ENCODE measurements at places on chromosomes 2 and 18.

GRCh38 chr2:57973621-57974186 lies 72.9 kb upstream of the VRK2 start:
- no peak for DNase-seq

DNA sequence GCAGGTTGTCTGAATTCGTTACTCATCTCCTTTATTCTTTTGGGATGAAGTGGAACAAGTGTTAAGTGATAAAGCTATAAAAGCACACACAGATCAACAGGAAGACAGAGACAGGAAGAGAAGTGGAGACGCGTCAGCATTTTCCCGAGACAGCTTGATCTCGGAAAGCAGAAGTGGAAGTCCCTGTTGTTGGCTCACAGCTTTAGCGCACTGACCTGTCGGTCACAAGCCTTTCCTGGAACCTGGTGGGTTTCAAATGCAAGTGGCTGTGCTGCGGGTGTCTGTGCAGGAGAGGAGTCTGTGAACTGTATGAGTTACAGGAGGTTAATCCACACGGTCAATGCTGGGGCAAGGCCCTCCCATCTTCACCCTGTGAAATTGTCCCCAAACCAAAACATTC lies 116.6 kb upstream of the PELI1 start:
- peak; percentile 34 for DNase-seq

GRCh38 chr2:27752551-27753237 lies 18.8 kb upstream of the MRPL33 start:
- DNase-seq, result no peak

- no peak for DNase-seq
Observed at GRCh38 chr2:192957425-192957824, 762.7 kb upstream of the TMEFF2 start.

DNA sequence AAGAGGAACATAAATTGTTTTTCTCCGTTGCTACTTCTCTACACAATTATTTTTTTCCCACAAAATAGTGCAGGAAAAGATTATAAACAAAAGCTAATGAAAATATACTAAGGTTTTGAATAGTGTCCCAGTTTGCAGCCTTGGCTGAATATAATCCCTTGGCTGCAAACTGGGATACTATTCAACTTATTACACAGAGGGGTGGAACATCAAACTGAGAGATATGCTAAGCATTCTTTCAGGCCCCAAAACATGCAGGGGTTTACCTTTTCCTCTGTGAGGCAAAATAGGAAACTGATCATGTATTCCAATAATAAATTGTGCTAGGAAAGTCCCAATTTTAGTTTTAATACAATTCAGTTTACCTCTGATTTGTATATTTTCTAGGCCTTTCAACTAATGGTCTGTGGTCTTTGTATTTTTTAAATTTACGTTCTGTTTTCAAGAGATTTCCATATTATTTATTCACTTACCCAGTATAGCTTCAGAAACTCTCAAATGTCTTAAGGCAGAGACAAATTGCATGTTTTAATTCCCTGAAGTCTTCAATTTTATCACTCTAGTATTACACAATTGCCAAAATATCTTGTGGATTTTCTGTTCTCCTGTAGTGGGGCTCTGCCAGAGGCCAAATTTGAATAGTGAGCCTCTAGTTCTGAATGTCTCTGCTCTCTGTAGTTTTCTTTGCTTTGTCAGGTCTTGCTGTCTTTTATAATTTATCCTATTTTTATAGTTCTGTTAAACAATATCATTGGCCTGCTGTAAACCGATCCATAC lies 63.9 kb downstream of the PPP1R1C start:
- no peak for DNase-seq

DNA sequence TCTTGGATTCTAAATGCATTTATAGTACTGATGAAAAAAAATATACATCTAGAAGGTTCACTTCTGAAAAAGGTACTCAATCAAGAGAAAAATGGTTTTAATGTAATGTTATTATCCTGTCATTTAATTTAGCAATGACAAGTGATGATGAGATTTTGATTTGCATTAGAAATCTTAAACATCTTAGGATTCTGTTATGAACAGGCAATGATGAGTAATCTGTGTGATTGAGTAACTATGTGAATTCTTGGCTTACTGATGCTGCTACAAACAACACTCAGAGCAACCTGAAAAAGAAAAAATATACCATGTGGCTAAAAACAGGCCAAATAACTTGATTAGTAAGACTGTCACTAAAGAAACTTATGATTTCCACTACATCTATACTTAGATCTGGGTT lies 30.1 kb downstream of the RBKS start:
- no peak for DNase-seq

GRCh38 chr2:127145280-127145895 lies 38.4 kb upstream of the BIN1 start:
- DNase-seq, result no peak

GRCh38 chr2:7356909-7357584 lies 439.8 kb downstream of the RNF144A start:
- DNase-seq, result no peak

DNA sequence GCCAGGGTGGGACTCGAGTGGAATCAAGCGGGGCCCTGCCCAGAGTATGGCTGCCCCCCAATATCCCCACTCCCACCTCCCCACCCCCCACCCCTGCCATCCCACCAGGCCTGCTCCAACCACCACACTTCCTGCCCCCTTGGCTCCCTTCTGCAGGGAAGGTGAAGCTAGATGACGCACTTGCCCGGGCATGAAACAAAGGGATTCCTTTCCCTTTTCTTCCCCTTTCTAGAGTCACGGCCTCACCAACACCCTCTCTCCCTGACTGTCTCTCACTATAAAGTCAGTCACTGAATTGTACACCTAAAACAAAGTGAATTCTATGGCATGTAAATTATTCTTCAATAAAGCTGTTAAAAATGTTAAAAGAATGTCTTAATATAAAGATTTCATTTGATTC lies 16.0 kb downstream of the ZBTB7C start:
- DNase-seq, result no peak

- no peak for DNase-seq
Observed at GRCh38 chr2:57869758-57870344, 176.8 kb upstream of the VRK2 start.

DNA sequence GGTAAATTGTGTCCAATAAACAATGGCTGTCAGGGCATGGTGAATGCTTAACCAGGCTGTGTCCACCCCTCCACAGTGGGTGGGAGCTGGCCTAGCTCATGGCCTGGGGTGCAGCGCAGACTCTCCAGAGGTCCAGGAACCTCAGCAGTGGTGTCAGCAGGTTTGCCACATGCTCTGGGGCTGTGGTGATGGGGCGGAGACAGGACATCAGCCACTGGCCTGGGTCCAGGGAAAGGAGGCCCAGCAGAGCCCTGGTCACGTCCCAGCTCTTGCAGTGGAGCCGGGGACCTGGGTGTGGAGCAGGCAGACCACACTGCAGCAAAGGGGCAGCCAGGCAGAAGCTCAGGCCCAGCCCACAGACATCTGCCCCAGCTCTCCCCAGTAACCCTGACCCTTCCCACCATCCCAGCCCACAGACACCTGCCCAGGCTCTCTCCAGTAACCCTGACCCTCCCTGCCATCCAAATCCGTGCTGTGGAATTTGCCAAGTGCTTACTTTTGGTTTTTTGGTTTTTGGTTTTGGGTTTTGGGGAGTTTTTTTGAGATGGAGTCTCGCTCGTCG lies 13.8 kb upstream of the KIF1A start:
- DNase-seq, result no peak
